ENCODE measurements at places on chromosomes 2 and 18.
A peak's percentile ranks its signal among the peaks of the same experiment; 100 is the strongest.

DNA sequence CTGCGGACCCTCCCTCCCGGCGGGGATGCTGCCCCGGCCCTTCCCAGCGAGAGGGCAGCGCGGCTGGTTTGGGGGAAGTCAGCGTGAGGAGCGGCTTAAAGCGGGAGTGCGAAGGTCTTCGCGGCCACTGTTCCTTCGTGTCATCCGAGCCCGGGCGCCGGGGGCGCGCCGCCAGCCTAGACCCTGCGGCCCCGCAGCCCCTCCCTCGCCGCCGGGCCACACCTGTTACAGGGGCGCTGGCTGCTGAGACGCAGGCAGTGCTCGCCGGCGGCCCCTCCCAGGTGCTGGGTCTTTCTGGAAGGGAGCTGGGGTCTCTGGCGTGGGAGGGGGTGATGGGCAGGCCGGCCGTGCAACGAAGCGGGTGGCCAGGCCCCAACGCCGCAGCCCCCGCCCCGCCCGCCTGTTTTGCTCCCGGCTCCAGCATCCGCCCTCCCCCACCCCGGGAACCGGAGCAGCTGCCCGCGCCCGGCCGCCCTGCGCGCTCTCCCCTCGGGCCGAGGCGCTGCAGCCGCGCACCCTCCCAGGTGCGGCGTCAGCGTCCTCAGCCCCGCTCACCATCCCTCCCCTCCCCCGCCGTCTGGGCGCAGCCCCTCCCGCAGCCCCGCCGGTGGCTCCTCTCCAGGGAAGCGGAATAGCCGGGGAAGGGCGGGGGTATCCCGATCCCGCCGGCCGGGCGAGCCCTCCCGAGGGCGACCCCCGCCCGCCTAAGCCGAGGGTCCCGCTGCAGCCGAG lies 727 bp downstream of the KIF1A start:
- no peak for DNase-seq

- DNase-seq = no peak
Measured at GRCh38 chr2:29096969-29097368, 18.2 kb upstream of the CLIP4 start.

GRCh38 chr2:105765415-105766299 lies 20.9 kb downstream of the NCK2 start:
- DNase-seq = no peak

- DNase-seq = no peak
Measured at GRCh38 chr2:41854227-41854626, 193.6 kb upstream of the PKDCC start.

- no peak for DNase-seq
Measured at GRCh38 chr18:63664571-63664970, 2.9 kb upstream of the SERPINB3 start.

DNA sequence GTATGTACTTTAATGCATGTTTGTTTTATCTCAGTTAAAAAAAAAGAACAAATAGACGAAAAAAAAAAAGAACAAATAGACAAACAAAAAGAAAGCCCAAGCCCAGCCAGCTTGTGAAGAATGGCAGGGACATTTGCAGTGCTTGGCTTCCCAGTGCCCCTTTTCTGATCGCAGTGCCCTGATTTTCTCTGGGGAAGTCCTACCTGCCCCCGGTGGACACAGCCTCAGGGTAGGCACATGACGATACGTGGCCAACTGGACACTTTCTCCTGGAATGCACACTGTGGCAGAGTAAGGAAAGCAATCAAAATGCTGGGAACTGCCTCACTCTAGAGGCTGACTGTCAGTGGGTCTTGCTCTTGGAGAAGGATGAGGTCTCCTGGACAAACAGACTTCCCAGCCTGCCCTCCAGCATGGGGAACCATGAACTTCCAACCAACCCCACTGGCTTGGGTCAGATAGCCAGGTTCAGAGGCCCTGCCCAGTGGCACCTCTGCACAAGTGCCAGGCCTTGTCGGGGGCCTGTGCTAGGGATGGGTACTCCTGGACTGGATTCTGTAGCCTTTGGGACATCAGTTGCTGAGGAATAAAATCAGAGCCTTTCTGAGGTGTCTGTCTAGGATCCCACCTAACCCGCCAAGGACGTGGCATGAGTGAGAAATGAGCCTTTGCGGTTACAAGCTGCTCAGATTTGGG lies 76.7 kb downstream of the INHBB start:
- DNase-seq = no peak

- no peak for DNase-seq
Measured at GRCh38 chr2:65018141-65018582, 29.0 kb downstream of the SLC1A4 start.

- DNase-seq = peak; percentile 24
Measured at GRCh38 chr2:234425639-234426603, 71.0 kb downstream of the ARL4C start.

DNA sequence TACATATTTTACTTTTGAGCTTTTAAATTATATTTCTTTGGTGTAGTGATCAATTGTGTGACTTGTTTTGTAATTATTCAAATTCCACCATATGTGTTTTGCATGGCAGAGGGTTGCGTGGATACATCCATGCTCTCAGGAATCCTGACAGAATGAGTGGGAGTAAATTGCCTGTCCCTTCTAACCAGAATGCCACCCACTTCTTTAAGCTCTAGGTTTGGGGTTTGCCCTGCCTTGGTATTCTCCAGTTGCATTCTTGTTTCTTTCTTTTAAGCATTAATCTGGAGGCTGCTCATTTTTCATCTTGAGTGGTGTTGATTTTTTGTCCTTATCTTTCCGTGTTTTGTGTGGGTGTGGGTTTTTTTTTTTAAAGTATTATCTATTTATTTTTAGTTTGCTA lies 360.0 kb downstream of the PTPRM start:
- DNase-seq = no peak

- DNase-seq = no peak
Measured at GRCh38 chr2:224287531-224287930, 114.4 kb downstream of the FAM124B start.

GRCh38 chr2:217798743-217799562 lies 203.8 kb downstream of the TNS1 start:
- no peak for DNase-seq

DNA sequence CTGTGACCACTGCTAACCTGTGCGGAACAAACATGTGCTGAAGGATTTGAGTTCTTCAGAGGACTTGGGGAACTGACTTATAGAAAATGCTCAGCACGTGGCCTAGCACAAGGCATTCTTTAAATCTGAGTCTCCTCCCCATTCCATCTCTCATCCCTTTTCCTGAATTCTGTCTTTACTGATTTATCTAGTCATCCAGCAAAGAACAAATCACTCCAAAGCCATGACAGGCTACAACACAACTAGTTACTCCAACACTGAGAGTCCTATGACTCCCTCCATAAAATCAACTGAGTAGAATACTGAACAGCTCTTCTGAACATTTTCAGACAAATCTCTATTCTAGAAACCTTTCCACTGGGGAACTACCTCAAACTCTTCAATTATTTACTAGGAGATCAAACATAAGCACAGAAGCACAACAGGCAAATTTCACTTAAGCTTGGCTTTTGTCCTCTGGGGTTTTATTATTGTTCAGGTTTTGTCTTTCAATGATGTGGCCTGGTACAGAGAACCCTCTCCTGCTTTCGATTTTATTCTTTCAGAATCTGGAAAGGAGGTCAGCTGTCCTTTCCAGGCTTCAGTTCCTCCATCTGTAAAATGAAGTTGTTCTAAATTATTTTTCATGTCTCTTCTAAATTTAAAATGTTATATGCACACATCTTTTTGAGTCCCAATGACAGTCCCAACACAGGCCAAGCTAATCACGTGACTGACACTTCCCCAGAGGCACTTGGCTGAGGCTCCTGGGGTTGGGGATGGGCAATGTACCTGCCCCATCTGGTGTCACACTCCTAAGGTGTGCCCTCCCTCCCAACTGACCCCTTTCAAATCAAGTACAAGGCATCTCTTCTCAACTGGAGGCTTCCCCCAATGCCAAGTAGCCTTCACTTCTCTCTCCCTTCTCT lies 31.8 kb downstream of the RNU4ATAC start:
- peak; percentile 10 for DNase-seq

DNA sequence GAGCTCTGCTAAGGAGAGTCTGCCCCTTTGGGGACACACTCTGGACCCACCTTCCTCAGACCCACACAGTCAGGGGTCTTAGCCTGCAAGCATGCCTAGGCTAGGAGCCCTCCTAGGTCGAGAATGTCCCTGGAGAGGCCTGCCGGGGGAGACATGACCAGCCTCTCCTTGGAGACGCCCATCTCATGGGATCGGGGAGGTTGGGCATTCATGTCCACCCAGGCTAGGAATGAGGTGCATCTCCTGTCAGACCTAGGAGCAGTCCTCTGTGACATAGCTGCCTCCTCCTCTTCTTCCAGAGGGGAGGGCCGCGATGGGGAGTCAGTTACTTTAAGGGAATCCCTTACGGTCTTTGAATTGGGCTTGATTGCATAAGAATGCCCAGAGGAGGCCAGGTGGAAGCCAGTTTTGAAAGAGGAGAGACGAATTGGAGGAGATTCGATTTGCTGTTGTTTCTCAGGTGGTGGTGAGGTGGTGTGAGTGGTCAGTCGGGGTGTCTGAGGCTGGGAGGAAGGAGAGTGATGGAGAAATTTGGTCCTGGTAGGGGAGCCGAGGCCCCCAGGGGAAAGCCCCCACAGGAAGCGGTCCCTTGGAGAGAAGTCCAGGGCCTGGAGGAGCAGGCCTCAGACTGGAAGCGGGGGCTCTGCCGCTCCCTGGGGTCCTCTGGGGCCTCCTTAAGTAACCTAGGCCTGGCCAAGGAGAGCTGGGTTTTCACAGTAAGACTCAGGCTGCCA lies 241.3 kb downstream of the DYSF start:
- DNase-seq = no peak

- DNase-seq = no peak
Measured at GRCh38 chr2:28166956-28167355, 225.7 kb upstream of the FOSL2 start.

GRCh38 chr2:67713376-67713775 lies 316.2 kb downstream of the ETAA1 start:
- DNase-seq = no peak

DNA sequence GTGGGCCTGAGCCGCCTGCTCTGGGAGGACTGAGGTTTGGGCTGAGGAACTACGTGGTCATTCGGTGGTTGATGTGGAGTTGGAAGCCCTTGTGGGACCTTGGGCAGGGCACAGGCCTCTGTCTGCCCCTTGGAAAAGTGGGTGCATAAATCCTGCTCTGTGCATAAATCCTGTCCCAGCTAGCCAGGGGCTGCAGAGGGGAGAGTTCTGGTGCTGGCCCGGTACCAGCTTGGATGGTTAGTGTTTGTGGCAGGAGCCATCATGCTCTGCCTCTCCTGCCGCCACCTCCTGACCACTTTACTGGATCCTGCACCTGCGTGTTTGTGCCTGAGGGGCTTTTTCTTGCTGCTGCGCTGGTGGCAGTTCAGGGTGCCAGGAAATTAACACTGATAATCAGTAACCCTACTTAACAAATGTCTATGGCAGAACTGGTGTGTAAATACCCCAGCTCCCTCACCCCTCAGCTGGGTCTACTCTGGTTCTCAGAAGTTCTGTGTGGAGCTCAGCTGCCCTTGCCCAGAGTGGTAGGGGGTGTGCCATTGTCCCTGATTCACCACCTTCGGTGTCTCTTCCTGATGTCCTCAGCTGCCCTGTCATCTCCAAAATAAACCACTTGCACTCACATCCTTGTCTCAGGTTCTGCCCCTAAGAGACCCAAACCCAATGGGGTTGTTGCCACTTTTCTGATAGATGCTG lies 156.8 kb downstream of the GLI2 start:
- DNase-seq = no peak

DNA sequence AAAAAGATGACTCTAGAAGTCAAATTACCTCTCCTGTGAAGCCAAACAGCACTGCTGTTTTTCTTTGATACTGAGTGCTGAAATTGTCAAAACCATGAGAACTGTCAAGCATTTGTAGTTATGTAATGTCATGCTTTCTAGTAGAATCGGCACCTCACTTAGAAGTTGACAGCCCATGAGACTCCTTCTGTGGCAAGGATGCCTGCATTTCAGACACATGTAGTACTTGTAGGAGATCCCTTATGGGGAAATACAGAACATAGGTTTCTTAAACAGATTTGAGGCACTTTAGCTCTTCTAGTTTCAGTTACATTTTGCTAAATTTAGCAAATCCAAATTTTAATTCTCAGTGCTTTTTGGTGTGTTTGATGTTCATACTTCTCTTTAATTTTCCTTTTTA lies 15.7 kb downstream of the ZNF407 start:
- DNase-seq = no peak

DNA sequence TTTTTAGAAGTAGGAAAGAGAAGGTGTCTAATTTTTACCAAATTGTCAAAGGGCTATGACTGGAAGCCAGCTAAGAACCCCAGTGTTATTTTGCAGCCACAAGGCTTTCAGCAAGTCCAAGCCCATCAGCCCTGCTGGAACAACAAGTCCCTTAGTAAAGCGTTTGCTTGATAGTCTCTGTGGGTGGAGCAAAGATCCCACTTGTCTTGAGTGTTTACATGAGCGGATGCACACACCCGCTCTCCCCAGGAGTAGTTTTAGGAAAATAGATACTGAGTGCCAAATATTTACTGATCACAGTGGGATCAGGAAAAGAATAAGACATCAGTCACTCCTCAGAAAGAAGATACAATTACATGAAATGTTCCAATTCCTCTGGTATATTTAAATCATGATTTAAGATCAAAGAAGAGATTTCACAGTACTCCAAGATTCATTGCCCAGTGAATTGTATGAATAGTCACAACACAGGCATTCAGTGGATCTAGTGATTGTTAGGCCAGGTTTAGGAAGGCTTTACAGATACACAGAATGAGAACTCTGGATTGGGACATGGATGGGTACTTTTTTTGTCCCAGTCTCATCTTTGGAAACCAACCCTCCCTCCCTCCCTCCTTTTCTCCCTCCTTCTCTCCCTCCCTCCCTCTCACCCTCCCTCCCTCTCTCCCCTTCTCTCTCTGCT lies 514.9 kb downstream of the PTPRM start:
- no peak for DNase-seq

- no peak for DNase-seq
Measured at GRCh38 chr2:129748250-129748649, 231.2 kb upstream of the RAB6C start.

GRCh38 chr2:121136323-121136722 lies 148.7 kb downstream of the TFCP2L1 start:
- DNase-seq = no peak

- DNase-seq = no peak
Measured at GRCh38 chr2:177044671-177045070, 167.9 kb upstream of the HNRNPA3 start.

- DNase-seq = no peak
Measured at GRCh38 chr2:185255566-185255965, 483.0 kb upstream of the FSIP2 start.

DNA sequence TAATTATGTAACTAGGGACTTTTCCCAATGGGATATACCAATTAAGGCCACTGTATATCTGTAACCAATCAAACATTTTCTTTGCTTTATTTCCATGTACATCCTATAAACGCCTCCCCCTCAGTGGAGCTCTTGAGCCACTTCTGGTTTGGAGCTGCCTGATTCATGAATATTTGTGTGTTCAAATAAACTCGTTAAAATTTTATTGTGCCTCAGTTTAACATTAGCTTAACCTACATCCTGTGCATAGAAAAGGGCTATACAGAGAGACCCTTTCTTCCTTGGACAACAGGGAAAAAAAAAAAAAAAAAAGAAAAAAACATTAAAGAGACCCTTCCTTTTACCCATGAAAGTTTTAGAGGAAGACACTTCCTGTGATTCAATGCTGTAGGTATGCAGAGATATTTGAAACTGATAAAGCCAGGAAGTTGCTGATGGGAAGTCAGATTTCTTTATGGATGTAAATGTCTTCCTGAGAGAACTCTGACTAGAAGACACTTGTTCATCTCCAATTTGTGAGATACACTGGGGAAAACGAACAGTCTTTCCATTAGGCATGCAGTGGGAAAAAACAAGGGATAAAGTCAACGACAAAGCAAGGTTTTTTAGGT lies 614.6 kb upstream of the SOX11 start:
- DNase-seq = no peak
